ENCODE measurements at places on chromosomes 7 and 10. TPM values are rescaled to one million over a fixed set of nuclear protein-coding genes. Genes with fewer than 3 reads are reported as not detected.

GRCh38 chr10:113000876-113001598 is 51.0 kb downstream of the TCF7L2 start:
- no peak for DNase-seq

NUTM2D gene
- 1.4 TPM for total RNA-seq

GRCh38 chr7:129298268-129298893 is 73.6 kb downstream of the AHCYL2 start:
- DNase-seq, result peak; percentile 59

LRIT1 gene
- not detected for total RNA-seq

GRCh38 chr7:41925946-41926345 is 223.1 kb upstream of the INHBA start:
- no peak for DNase-seq

- DNase-seq, result no peak
Observed at GRCh38 chr7:40587419-40587818, 452.6 kb downstream of the SUGCT start.

DNA sequence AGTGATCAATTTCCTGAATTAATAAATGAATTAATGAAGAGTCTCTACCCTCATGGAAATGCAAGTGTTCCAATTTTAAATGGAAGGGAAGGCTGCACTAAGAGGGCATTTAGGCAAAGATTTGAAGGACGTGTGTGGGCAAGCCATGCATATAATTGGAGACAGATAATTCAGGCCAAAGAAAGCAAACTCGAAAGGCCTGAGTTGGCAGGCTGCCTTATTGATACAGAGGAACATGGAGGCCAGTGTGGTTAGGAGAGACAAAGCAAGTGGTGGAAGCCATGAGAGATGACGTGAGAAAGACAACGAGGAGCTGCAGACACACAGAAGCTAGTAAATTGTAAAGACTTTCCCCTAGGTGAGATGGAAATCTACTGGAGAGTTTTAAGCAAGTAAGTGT is 15.4 kb upstream of the PCLO start:
- DNase-seq, result no peak

DNA sequence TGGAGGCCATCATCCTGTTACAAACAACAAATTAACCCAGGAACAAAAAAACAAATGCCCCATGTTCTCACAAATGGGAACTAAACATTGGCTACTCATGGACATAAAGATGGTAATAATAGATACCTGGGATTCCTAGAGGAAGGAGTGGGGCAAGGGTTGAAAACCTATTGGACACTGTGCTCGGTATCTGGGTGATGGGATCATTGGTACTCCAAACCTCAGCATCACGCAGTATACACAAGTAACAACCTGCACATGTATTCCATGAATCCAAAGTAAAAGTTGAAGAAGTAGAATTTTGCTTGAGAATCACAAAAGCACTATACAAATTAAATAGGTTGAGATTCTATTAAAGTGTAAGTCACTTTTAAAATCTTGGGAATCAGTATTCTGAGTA is 16.7 kb downstream of the GHITM start:
- DNase-seq, result no peak

SEMA3E gene
- 1.7 TPM for total RNA-seq

GRCh38 chr10:47053081-47053798 is 142.0 kb downstream of the PTPN20 start:
- no peak for DNase-seq

- DNase-seq, result peak; percentile 81
Observed at GRCh38 chr10:1195828-1196227, 139.6 kb downstream of the WDR37 start.

DNA sequence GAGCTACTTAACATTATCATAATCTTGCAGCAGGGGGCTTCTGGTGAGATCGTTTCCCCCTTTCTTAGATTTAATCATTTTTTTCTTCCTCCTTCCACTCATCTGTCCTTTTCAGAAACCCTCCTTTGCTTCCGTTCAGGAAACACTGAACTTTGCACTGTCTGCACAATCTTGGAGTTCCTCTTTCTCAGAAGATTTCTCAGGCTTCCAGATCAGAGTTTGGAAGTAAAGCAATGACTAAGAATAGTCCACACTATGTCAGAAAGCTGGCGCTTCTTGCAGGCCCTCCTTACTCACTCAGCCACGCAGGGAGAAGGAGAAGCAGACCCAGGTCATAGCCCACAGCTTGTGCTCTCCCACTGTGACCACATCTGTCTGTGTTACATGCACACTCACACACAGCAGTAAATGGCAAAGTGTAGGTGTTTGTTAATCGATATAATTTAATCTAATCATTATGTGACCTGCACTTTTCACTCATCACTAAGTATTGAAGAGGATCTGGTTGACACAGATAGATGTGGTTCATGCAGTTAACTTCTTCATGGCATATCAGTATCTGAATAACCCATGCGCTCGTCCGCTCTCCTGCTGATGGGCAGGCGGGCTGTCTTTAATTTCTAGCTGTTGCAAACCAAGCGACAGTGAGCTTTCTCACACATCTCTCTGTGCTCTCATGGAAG is 30.2 kb downstream of the ALOX5 start:
- no peak for DNase-seq

DNA sequence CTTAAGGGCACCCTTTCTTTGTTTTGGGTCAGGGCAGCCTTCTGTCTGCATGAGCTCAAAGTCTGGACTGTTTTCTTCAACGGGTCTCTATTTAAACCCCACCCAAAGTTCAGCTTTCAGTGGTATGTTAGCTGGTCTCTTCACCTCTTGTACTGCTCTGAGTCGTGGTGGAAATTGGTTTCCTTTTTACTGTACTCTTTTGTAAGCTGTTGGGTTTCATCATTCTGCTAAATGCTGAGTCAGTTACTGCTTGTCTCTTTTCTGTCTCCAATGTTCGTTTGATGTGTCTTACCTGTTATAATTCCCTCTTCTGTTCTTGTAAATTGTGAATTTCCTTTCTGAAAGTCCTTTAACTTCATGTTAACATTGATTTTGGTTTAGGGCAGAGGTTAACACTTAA is 64.1 kb upstream of the MALRD1 start:
- DNase-seq, result no peak

DNA sequence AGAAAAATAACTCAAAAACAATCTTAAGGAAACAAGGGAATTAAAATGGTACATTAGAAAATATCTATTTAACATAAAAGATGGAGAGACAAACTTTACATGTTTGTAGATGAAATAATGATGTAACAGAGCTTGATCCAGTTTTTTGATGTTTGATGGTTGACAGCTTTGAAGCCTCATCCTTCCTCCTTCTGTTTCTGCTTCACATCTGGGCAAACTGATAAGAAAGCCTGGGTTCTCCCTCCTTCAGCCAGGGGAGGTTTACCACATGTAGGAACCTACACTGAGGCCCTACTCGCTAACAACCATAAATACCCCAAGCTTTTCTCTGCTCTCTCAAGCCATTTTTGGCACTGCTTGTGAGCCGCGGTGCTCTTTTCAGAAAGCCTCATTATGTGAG is 82.8 kb upstream of the ZNF32 start:
- DNase-seq, result no peak

- no peak for DNase-seq
Observed at GRCh38 chr7:22123139-22123538, 177.4 kb upstream of the CDCA7L start.

GRCh38 chr10:132912713-132913558 is 29.4 kb downstream of the CFAP46 start:
- DNase-seq, result peak; percentile 98

DNA sequence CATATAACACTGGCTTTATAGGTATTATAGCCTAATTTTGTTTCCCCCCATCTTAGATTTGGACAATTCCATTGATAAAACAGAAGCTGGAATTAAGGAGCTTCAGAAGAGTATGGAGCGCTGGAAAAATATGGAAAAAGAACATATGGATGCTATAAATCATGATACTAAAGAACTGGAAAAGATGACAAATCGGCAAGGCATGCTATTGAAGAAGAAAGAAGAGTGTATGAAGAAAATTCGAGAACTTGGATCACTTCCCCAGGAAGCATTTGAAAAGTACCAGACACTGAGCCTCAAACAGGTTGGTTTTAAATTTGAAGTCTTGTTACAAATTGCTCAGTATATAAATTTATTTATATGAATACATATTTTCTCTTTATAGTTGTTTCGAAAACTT is 34.1 kb downstream of the SMC3 start:
- DNase-seq, result no peak

- DNase-seq, result no peak
Observed at GRCh38 chr7:130740606-130741005, 6.6 kb upstream of the KLF14 start.

DNA sequence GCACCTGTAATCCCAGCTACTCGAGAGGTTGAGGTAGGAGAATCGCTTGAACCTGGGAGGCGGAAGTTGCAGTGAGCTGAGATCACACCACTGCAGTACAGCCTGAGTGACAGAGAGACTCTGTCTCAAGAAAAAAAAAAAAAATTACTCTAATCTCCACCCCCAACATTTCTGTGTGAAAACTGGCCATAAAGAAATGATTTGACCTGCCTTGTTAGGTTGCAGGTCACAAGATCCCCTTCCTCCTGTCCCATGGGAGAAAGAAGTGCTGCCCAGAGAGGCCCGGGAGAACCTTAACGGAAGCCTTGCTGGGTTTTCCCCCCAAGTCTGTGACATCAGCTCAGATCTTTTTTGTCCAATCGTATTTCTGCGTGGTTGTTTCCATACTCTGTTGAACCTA is 8.7 kb upstream of the CALHM1 start:
- no peak for DNase-seq

PTF1A gene
- total RNA-seq, result 0.48 TPM

ADK gene
- total RNA-seq, result 20.1 TPM

COPS6 gene
- 51.8 TPM for total RNA-seq

- no peak for DNase-seq
Observed at GRCh38 chr7:90192876-90193750, 18.4 kb upstream of the STEAP2 start.

- DNase-seq, result no peak
Observed at GRCh38 chr7:14805105-14805719, 97.3 kb downstream of the DGKB start.

DNA sequence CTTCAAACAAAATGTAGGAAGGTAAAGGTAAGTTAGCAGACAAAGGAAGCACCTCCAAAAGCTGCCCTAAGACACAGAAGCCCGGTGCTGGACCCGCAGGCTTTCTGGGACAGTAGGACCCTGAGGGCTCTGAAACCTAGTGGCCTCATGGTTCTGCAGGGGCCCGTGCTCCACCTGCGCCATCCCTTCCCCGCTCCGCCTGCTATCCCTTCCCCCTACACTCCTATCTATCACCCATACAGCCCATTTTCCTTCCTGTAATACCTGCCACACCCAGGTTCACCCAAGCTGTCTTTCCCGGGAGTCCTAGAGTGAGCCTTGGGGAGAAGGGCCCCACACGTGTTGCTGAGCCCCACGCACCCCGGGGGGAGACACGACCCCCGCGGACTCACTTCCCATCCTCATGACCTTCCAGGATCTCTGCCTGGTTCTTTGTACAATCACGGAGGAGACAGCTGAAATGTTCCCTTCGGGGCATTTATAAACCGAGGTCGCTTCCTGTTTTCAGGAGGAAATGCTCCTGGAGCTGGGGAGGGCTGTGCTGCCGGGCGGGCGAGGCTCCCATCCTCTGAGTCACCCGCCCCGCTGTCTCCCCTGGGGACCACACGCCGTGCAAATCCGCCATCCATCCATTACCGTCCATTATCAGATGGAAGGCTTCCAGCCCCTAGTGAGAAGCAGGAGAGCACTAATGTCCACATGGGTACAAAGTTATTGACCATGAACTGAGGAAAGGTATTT is 251.7 kb upstream of the PITRM1 start:
- DNase-seq, result no peak

ZNF212 gene
- total RNA-seq, result 10.7 TPM

GRCh38 chr7:36762394-36762793 is 38.1 kb upstream of the AOAH start:
- DNase-seq, result peak; percentile 28

DNA sequence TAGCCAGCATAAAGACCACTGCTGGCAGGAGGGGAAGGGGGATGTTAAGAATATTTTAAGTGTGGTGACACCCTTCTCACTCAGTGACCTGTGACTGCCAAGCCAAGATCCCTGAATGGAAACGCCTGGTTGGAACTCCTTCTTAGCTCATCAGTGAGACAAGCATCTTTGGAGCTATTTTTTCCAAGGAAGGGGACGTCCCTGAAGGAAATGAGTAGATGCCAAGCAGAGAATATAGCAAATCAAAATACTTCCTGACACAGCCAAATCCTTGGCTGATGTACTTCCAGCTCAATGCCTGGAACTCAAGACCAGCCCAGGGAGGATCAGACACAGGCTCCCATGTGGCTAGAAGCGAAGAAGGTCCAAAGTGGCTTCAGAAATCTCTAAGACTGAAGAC is 82.2 kb downstream of the SORBS1 start:
- DNase-seq, result no peak

GIMAP4 gene
- not detected for total RNA-seq

DNA sequence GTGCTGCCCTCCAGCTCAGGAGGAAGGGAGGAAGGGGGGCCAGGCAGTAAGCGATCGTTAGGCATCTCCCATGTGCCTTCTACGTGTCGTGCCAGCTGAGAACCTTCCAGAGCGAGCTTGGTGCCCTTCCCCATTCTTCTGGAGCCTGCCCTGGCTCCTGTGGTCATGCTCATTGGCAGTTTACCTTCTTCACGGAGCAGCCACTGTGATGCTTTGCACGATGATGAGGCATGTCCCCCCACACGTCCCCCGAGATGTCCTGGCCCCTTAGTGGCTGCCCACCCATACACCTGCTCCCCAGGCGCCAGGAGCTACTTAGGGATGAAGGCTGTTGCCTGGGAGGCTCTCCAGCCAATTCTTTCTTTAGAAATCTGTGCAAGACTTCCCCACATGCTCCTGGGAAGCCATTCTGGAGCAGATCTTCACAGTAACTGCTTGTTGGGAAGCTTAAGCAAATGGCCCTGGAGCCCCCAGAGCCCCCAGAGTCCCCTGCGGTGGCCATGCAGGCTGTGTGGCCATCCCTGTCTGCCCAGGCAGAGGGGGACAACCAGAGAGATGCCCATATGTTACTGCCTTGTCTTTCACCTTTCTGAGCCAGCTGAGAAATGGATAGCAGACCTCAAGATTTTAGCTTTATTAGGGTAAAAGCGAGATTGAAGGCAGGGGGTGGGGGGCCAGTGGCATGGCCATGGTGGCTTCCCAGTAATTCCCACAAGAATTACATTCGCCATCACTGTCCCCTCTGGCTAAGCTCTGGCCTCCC is 199.0 kb downstream of the EBF3 start:
- DNase-seq, result no peak

GRCh38 chr7:128093614-128094570 is 62.7 kb upstream of the LRRC4 start:
- no peak for DNase-seq

NAT16 gene
- total RNA-seq, result 0.30 TPM

DNA sequence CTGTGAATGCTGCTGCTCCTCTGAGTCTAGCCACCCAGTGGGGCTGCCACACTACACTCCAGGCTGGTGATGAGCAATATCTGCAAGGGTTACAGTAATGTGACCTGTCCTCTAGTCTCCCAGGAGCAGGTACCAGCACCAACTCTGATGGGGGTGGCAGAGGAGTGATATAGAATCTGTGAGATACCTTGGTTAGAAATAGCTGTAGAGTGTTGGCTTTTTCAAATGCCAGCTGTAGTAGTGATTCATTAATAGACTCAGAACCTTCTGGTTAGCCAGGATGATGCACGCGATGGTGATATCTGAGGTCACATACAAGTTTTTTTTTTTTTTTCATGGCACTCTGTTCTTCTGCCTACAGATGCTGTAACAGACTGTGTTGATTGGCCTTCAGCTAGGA is 757.1 kb downstream of the INHBA start:
- no peak for DNase-seq

GRCh38 chr7:156147104-156147503 is 334.8 kb upstream of the SHH start:
- no peak for DNase-seq
